ENCODE measurements at places on chromosomes 2 and 18.

DNA sequence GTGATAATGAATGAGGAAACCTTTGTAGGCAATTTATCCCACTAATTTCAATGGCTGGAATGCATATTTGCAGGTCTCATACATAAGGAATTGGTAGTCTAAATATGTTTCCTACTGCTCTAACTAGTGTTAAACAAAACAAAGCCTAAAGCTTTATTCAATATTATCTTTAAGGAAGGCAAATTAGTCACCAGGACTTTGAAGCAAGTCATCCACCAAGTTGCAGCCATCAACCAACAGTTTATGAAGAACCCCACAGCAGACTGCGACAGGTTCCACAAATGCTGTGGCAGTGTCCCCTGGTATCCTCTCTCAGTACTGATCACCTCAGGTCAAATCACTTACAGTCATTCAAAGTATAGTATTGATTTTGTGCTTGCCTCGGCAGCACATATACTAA lies 181.5 kb upstream of the ZFP36L2 start:
- no peak for DNase-seq

- DNase-seq = no peak
Measured at GRCh38 chr2:3344897-3345296, 32.7 kb downstream of the EIPR1 start.

- DNase-seq = no peak
Measured at GRCh38 chr2:236521556-236521955, 48.1 kb upstream of the ACKR3 start.

DNA sequence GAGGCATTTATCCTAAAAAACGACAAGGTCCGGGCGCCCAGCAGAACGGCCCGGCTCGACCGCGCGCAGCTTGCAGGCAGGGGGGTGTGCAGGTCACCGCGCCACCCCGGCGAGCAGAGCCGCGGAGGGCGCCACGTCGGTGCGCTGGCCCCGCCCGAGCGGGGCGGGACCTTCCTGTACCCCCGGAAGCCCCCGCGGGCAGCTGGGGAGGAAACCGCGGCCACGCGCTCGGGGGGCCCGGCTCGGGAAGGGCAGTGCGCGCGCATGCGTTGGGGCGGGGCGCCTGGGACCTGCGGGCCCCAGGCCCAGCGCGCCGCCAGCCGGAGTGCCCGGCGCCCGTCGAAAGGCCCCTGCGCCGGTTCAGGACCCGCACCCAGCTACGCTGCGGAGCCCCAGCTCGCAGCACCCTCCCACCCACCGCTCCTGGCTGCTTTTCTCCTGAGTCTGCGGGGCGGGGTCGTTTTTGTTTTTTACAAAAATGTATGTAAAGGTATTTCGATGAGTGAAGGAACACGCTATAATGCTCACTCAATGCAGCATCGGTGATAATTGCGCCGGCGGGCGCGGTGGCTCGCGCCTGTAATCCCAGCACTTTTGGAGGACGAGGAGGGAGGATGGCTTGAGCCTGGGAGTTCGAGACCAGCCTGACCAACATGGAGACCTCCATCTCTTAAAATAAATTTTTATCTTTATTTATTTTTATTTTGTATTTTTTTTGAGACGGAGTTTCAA lies 47.7 kb upstream of the POMC start:
- no peak for DNase-seq

DNA sequence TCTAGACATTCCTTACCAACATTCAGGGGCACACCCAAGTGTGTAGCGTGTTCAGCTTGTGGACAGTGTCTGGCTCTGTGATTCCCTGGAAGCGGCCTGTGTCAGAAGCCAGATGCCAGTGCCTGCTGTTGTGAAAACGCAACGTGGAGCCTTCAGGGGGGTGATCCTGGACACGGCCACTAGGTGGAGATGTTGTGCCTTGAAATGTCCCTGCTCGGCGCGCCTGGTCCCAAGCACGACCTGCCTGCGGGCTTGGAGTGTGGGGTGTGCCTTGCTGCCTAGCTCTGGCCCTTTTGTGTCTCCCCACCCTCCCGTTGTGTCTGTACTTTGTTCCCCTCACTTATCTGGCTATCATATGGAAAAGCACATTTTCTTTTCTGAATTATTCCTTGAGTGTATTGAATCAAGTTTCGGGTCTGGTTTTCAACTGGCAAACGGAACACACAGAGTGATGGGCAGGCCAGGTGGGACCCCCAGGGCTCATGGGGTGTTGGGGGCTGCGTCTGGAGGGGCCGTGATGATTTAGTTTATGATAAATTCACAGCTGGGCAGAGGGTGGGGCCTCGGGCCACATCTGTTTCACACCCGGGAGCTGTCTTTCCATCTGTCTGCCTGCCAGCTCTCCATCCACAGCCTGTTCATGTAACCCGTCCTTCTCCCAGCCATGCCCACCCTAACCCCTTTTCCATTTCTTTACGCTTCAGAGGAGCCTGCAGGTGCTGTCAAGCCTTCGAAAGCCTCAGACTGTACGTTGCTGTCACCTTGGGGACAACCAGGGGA lies 95.5 kb downstream of the DYSF start:
- DNase-seq = no peak
